ENCODE measurements at places on chromosomes 3 and 15.

DNA sequence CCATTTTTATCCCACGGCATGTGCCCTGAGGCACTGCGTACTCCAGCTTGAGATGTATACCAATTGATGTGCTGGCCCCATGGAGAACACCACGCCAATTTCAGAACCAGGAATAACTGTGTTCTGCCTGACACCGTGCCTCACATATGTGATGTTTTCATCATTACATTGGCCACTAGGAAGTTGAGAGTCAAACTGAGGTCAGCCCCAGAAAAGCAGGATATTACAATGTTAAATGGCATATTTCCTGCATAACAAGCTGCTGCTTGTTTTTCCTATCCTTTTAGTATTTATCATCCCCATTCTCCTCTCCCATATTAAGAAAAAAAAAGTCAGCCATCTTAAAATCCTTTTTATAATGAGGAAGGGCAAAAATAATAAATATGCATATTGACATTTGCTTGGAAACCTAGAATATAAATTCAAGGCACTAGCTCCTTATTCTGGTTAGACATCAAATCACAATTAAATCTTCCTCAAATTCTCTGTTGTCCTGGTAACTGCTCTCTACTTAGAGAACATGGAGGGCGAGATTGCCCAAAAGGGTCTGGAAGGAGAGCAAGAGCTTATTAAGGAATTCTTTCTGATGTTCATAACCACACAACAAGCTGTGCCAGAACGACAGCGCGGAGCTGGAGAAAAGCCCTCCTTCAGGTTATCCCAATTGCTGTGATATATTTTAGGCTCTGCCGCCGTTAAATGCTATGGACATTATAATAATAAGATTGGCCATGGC, 112.6 kb downstream of the UACA start:
- DNase-seq: no peak

DNA sequence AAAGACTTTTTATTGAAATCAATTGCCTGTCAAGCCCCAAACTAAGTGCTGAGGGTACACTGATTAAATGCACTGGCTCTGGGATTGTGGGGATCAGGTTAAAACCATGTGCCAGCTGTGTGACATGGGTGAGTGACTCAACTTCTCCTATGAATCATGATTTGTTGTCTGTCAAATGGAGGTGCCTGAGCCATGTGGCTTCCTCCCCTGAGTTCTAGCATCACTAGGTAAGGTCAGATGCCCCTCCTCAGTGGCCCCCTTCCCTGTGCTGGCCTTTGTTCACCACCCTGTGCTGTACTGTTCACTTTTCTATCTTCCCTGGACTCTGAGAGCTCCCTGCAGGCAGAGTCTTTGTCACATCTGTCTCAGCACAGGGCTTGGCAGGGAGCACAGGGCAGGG, 43.6 kb upstream of the ATP2B2 start:
- DNase-seq: no peak

GRCh38 chr3:107523289-107523538, 452 bp downstream of the BBX start:
- peak; percentile 41 for DNase-seq

DNA sequence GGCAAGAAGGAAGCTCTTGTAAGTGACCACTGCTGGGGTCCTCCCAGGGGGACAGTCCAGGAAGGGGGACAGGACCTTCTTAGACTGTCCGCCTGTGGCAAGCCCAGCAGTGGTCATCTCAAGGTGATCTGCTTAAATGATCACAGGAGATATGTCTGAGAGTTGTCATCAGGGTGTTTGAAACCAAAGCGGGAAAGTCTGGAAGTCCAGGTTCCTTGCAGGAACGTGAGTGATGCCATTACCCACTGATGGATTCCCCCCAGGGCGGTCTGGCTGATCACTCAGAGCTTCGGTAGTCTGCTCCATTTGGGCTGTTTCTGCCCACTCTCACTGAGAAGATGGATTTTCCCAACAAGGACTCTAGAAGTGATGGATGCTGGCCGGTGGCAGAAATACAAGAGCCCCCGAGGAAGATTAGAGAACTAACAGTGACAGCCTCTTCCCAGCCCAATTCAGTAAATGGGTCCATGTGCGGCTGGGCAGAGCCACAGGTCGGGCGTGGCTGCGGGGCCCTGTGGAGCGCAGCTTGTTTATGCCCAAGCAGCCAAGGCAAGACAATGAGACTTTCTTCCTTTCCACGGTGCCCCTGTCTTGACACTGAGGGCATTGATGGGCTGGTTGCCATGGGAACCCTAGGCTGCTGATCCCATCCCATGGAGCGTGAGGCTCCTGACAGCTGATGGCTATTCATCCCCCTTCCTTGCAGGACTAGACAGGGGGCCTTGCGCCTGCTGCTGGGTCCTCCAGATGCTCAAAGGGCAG, 9.5 kb downstream of the PCSK6 start:
- peak; percentile 72 for DNase-seq

DNA sequence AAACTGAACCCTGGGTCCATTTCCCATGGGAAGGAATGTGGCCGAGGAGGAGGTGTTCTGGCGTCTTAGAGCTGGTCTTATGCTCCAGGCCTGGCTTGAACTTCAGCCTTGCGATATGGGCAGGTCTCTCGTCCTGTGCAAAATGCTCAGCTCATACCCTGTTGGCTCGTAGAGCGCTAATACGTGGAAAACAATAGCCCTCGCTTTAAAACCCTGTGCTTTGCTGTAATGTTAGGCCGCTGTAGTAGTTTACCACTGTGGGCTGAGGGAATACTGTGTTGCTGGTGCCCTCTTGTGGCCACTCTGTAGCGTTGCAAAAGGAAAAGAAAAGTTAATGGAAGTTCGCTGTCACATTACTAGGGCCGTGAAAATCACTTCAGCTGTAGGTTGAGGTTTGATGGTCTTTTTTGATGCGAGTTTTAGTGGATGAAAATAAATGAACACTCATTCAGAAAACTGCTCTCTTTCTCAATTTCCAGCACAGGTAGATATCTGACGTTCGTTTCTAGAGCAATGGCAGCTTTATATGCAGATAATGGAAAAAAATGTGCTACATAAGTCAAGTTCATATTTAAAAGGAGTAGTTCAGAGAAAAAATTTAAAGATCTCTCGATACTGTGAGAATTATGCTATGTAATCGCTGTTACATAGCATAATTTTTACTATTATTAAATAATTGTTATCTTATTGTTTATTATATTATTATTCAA, 92.9 kb downstream of the MCTP2 start:
- no peak for DNase-seq

- DNase-seq: peak; percentile 72
Measured at GRCh38 chr3:184361932-184362667, 590 bp downstream of the POLR2H start.

- DNase-seq: no peak
Measured at GRCh38 chr3:45915518-45916231, 27.6 kb upstream of the CXCR6 start.

DNA sequence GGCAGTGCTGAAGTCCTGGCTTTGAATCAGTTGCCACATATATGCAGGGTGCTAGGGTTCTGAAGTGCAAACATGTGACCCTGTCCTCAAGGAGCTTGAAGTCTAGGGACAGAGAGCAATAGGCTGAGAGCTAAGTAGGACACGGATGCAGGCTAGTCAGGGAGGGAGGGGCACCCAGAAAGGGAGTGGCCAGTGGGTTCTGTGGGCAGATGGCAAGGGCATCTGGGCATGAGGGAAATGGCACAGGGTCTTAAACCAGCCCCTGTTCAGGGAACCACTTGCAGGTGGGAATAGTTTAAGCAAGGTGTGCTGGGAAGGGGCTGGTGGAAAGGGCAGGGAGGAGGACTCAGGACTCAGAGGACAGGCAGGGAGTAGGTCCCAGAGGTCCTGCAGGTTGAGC, 46.4 kb upstream of the EPHB1 start:
- no peak for DNase-seq

DNA sequence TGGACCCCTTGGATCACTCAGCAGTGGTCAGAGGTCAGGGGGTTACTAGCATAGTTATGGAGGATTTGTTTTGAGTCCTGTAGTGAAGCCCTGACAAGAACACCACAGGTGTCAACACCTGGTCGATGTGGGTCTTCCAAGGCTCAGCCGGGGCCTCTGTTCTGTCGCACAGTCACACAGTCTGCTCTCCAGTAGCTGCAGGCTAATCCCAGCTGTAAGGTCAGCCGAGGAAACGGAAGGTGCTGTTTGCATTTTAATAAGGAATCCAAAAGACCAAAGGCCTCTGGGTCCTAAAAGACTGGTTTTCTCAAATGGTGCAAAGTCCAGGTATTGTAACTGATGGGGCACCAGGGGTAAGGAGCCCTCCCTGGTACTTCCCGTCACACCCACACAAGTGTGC, 71.7 kb downstream of the RPLP1 start:
- no peak for DNase-seq

- no peak for DNase-seq
Measured at GRCh38 chr3:171481011-171481410, 20.8 kb upstream of the TNIK start.

- DNase-seq: no peak
Measured at GRCh38 chr3:77052051-77052501, 12.2 kb downstream of the ROBO2 start.

GRCh38 chr15:88512601-88513000, 33.9 kb downstream of the DET1 start:
- no peak for DNase-seq

- DNase-seq: no peak
Measured at GRCh38 chr3:181698263-181698954, 13.3 kb upstream of the SOX2 start.

DNA sequence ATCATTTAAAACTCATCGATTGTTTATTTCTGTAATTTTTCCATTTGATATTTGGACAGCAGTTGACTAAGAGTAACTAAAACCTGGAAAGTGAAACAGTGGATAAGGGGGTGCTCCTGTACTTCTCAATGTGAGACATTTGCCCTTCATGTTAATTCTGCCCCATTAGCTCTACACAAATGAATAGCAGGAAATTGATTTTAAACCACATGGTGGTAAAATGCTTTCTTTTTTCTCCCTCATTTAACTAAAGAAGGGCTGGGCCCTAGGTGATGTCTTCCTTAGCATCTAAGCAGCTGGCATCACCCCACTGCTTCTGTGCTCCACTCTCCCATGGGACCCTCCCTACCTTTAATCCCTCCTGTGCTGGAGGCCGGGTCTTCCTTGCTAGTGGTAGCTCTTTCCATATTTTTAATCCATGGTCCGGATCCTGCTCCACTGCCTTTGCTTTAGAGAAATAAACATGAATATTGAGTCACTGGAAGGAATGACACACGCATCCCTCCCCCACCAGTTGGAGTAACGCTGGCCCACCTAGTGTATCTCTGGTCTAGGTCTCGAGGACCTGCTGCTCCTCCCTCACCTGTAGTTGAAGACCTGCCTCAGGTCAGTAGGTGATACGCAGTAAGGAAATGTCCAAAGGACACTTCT, 30.2 kb upstream of the LAMP3 start:
- no peak for DNase-seq

- no peak for DNase-seq
Measured at GRCh38 chr3:30012941-30013543, 593.4 kb upstream of the TGFBR2 start.

GRCh38 chr15:62416526-62416925, 251.4 kb upstream of the C2CD4B start:
- DNase-seq: no peak

GRCh38 chr3:24160424-24161095, 215.5 kb downstream of the NR1D2 start:
- DNase-seq: no peak

GRCh38 chr3:149512073-149512782, 37.7 kb downstream of the TM4SF4 start:
- peak; percentile 33 for DNase-seq

GRCh38 chr3:23750573-23751210, 55.1 kb upstream of the UBE2E1 start:
- DNase-seq: no peak

- DNase-seq: no peak
Measured at GRCh38 chr15:65638681-65639089, 16.9 kb downstream of the SLC24A1 start.

GRCh38 chr3:128572013-128572412, 78.6 kb downstream of the RPN1 start:
- DNase-seq: no peak

- DNase-seq: no peak
Measured at GRCh38 chr15:31264559-31265089, 62.0 kb upstream of the KLF13 start.

DNA sequence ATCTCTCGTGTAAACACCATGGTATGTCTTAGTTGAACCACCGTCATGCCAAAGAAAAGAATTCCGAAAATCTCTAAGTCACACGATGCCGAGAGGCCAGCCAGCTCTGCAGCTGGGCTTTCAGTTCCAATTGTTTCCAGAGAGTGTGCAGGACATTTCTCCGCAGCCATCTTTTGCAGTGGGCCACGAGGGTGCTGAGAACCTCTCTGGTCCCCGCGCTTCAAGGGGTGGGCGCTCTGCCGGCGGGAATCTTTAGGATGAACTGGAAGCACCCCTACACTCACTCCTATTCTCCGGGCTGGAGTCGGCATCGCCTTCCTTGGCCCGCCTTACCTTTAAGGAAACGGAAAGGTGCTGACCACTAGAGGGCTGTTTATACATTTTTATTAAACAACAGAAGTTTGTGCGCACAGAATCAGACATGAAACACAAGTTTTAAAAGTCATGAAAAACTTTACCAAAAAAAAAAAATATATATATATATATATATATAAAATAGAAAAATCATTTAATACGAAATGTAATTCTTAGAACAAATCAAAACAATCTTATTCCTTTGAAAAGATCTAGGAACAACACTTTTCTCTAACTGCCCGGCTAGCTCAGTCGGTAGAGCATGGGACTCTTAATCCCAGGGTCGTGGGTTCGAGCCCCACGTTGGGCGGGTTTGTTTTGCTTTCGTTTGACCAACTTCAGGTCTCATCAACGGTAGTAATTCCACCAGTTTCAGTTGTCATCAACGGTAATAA, 12.5 kb upstream of the MORF4L1 start:
- DNase-seq: peak; percentile 8

- no peak for DNase-seq
Measured at GRCh38 chr15:30877070-30877469, 26.6 kb upstream of the FAN1 start.

GRCh38 chr15:32033186-32033890, 3.0 kb downstream of the CHRNA7 start:
- no peak for DNase-seq

GRCh38 chr3:150223558-150223957, 184.5 kb upstream of the TSC22D2 start:
- DNase-seq: no peak

GRCh38 chr3:114011059-114011797, 45.1 kb downstream of the CCDC191 start:
- DNase-seq: no peak

DNA sequence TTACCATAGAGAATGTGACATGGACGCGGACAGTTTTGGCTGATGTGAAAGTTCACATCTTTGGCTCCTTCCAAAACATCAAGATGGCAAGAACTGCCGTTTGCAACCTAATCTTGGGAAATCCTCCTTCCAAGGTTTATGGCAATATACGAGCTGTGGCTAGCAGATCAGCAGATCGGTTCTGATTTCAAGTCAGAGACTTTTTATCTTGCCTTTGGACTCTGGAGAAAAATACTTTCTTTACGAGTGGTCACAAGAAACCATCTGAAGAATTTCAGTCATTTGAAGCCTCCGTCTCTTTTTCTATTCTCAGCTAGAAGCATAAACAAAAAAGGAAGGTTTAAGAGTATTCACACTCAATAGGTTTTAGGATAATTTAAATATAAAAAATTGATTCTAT, 153.5 kb upstream of the MEIS2 start:
- no peak for DNase-seq

All from anterior cingulate cortex (tissue), 58 donors.